ENCODE measurements at places on chromosomes 11 and 22.

- DNase-seq = no peak
Measured at GRCh38 chr11:61018059-61018458, 46.6 kb downstream of the CD6 start.

DNA sequence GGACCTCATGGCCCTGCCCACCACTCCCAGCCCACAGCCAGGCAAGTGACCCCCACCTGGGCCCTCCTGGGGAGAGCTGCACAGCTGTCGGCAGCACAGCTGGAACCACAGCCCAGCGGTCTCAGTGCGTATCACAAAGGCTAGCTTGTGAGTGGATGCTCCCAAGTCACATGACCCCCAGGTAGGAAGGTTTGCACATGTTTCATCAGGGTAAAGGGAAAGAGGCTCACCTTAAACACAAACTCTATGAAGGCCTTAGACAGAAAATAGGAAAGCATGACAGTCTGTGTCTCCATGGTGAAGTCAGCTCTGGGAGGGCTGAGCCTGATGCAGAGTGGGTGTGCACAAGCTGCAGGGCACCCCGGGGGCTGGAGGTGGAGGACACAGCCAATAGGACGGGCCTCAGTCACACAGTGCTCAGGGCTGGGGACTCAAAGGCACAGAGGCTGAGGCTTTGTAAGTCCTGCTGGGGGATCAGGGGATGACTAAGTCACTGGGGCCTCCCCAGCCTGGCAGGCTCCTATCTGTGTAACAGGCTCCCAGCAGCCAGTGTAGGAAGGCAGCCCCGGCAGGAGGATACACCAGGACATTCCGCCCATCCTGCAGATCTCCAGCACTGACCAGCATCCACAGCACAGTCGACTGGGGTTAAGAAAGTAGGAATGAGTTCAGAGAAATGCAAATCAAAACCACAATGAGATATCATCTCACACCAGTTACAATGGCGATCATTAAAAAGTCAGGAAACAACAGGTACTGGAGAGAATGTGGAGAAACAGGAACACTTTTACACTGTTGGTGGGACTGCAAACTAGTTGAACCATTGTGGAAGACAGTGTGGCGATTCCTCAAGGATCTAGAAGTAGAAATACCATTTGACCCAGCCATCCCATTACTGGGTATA, 22.0 kb downstream of the CELSR1 start:
- no peak for DNase-seq

DNA sequence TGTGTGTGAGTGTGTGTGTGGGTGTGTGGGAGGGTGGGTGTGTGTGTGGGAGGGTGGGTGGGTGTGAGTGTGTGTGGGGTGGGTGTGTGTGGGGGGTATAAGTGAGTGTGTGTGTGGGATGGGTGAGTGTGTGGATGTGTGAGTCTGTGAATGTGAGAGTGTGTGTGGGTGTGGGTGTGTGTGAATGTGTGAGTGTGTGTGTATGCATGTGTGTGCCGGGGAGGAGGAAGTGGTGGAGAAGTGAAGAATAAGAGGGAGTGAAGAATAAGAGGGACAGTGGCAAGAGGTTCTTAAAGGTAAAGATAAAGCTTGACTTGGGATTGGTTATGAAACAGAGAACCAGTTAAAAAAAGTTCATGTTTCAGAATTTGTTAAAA, 54.0 kb downstream of the PRR5L start:
- DNase-seq = no peak

DNA sequence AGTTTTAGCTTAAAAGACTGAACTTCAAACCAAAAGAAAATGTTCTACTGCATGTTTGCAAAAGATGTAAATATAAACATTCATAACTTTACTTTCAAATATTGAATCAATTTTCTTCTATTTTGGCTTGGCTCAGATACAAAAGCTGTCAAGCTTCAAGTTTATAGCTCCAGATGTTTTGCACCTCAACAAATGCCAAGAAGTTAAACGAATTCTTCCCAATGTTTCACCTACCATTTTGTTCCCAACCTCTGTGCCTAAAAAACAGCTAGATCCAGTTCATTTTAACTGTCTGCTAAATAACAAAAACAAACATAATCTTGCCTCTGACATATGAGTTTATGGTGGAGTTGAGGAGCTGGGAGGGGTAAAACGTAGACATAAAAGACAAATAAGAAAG, 76.5 kb downstream of the RAB30 start:
- no peak for DNase-seq

DNA sequence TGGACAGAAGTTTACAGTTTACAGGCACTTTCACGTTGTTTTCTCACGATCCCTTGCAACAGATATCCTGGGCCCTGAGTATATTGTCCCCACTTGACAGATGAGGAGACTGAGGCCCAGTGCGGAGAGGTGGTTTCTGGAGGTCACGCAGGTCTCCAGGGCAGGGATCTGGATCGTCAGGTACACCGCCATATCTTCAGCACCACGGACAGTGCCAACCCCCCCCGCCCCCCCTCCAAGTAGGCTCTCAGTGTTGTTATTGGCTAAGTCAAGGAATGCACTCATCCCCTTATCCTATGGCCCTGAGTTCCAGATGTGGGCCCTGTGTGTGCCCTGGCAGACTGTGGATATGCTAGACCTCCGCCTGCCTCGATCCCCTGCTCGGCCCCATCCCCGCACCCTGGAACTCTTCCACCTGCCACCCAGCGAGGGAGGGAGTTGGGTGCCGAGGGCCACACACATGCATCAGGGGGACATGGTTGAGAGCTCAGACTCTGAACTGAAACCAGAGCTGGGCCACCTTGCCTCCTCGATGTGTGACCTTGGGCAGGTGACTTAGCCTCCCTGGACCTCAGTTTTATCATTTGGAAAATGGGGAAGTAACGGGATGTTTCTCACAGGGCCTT, 37.5 kb downstream of the MPPED1 start:
- no peak for DNase-seq

DNA sequence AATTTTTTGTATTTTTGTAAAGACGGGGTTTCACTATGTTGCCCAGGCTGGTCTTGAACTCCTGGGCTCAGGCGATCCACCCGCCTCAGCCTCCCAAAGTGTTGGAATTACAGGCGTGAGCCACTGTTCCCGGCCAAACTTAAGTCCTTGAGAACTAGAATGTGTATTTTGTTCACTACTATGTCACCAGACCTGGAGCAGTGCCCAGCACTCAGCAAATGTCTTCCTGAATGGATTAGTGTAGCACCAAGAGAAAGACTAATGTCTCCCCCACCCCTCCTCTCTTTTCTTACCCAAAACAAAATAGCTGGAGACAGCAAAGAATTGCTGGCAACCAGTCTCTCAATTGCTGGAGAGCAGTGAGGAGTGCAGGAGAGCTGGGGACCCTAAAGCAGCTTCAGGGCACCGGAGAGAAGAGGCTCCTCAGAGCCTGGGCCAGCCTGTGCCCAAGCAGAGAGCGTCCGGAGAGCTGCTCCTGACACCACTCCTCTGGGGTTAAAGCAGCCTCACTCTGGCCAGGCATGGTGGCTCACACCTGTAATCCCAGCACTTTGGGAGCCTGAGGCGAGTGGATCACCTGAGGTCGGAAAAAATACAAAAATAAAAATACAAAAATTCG, 14.9 kb downstream of the SLC25A18 start:
- no peak for DNase-seq

- DNase-seq = no peak
Measured at GRCh38 chr11:11207428-11207827, 145.6 kb downstream of the CSNK2A3 start.

GRCh38 chr11:81963018-81963417, 770.6 kb downstream of the FAM181B start:
- no peak for DNase-seq

DNA sequence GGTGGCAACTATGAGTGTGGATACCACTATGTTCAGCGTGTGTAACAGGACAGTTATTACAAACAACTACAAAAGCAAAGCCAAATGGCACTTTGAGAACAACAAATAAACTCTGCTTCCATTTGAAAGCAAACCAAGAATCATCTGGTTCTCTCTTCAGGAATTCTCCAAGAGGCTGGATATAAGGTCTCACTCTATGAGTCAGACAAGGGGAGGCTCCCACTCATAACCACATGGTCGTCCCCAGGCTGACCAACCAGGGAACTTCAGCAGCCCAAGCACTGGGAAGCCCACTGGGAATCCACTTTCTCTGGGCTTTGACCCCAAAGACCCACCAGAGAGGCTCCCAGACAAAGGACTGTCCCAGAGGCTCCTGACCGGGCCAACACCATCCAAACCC, 35.3 kb downstream of the DGCR2 start:
- no peak for DNase-seq

- no peak for DNase-seq
Measured at GRCh38 chr11:128624269-128625175, 37.2 kb upstream of the ETS1 start.

- DNase-seq = no peak
Measured at GRCh38 chr11:134047586-134047999, 21.3 kb upstream of the JAM3 start.

- DNase-seq = no peak
Measured at GRCh38 chr22:33866511-33866910, 53.8 kb downstream of the LARGE1 start.

DNA sequence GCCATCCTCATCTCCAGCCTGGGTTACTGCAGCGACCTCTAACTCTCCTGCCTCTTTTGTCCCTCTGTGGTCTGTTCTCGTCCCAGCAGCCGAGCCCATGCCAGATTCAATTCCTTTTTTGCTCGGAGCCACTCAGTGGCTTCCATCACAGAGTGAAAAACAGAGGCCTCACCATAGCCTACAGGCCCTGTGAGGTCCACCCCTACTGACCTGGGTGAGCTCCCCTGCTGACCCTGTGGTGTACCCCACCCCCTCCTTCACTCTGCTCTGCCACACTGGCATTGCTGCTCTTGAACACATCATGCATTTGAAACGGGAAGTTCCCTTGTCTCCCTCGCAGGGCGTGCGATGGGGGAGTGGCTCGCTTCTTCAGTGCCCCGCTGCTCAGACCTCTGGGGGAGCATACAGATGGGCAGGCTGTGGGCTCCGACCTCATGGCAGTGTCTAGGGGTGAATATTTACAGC, 2.1 kb downstream of the AIP start:
- DNase-seq = no peak

GRCh38 chr22:43635101-43635500, 177.0 kb downstream of the EFCAB6 start:
- no peak for DNase-seq

DNA sequence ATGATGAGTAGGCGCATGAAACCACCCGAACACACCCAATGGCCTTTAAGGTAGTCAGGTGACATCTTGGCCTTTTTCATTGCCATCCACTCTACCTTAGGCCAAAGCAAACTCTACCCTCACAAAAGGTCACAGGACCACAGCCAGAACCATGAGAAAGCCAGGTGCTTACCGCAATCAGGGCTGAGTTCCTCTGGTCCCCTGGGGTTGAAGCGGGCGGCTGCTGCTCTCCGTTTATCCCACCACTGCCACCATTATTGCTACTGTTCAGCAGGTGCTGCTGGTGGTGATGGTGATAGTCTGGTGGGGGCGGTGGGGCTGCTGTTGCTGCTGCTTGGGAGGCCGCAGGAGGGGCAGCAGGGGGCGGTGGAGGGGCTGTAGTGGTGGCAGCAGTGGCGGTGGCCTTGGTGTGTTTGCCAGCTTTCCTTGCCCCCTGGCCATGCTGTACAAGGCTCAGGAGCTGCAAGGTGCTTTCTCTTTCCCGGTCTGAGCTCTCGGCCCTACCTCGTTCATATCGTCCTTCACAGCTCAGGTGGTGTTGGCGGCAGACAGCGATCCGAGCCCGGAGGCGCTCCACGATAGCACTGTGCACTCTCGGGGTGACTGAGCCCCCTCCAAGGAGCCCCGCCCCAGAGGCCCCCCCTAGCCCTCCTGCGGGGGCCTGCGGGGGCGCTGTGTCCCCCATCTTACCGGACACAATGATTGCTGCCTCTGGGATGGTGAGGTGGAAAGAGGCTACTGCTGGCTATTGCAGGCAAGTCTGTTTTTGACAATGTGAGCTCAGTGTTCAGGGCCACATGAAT, 1.6 kb downstream of the MAML2 start:
- peak; percentile 25 for DNase-seq

DNA sequence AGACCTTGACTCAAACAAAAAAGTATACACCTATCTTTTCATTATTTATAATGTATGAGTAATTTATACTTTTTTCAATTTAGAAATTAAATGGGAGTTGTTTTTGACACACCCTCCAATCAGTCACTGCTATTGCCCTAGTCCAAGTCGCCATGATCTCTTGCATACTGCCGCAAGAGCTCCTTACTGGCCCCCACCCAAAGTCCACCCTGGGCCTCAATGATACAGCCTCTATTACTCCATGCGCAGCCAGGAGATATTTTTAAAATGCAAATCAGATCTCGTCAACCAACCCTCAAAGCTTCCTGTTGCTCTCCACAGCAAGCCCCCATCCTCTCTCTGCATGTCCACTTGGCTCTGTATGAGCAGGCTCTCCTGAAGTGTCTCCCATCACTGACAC, 12.8 kb upstream of the LMO1 start:
- DNase-seq = no peak

DNA sequence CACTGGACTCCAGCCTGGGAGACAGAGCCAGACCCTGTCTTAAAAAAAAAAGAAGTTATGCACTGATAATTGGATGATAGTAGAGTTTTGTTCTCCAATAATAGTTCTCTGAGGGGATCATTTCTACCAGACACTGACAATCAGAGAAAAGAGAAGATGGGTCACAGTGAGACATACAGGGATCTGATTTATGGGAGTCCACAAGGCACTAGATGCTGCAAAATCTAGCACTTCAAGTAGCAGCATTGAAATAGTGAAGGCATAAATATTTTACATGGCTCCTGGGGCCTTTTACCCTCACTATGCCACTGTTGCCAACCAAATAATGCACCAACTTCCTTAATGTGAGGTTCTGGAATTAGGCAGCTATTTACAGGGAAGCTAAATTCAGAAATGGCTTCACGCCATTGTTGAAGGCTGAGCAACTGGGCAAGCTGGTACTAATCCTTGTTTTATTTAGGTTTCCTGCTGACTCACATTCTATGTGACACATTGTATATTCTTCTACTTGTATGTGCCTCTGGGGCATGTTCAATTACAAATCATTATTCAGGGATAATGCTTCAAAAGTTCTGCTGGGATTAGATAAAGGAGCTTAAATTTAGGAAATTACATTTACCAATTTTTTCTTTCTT, 38.2 kb upstream of the ABTB2 start:
- DNase-seq = no peak

DNA sequence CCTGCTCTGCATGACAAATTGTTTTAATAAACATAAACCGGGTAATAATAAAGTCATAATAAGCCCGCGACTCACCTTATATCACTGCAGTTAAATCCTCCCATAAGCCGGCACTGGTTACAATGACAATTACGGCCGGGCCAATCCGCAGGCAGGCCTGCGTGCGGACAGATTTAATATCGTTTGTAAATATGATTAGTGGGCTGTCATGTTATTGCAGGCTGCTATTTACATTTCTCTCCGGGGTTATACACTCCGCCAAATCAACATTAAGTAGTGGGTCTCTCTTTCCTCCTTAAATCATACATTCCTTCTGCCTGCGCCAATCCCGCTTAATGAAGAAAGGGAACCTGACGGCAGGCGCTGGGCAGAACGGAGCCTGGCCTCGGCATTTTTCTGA, 51.8 kb upstream of the LMO1 start:
- DNase-seq = no peak
